ENCODE measurements at places on chromosomes 5 and 9.

GRCh38 chr9:133119103-133119845 lies 1.8 kb downstream of the RALGDS start:
- no peak for DNase-seq

GRCh38 chr9:89029788-89030187 lies 38.5 kb downstream of the S1PR3 start:
- no peak for DNase-seq

GRCh38 chr5:135462304-135462703 lies 10.2 kb upstream of the TIFAB start:
- peak; percentile 82 for DNase-seq

GRCh38 chr5:33840927-33841547 lies 50.8 kb downstream of the ADAMTS12 start:
- no peak for DNase-seq

DNA sequence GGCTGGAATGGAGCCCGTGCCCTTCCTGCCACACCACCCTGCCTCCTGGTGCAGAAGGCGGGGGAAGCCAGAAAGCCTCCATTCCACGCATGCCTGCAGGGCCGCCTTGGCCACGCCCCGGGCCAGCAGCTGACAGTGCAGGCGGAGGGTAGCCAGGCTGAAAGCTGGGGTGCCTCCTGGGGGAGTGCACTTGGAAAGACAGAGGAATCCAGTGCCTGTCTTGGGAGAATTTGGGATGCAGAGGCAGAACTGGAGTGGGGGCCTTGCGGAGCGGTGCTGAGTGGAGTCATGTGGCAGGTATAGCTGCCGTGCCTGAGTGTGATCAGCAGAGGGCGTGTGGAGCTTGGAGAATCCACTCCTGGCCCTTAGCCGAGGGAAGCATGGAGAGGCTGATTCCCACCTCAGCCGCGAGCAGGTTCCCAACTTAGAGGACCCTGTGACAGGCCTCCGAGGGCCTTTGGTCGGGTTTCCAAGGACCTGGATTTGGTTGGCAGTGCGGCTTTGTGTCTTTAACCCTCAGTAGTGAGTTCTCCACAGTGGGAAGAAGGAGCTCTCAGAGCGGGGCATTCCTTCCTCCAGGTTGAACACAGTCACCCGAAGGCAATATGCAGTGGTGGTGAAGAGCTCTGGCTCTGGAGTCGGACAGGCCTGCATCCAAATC lies 9.1 kb upstream of the URM1 start:
- peak; percentile 88 for DNase-seq

DNA sequence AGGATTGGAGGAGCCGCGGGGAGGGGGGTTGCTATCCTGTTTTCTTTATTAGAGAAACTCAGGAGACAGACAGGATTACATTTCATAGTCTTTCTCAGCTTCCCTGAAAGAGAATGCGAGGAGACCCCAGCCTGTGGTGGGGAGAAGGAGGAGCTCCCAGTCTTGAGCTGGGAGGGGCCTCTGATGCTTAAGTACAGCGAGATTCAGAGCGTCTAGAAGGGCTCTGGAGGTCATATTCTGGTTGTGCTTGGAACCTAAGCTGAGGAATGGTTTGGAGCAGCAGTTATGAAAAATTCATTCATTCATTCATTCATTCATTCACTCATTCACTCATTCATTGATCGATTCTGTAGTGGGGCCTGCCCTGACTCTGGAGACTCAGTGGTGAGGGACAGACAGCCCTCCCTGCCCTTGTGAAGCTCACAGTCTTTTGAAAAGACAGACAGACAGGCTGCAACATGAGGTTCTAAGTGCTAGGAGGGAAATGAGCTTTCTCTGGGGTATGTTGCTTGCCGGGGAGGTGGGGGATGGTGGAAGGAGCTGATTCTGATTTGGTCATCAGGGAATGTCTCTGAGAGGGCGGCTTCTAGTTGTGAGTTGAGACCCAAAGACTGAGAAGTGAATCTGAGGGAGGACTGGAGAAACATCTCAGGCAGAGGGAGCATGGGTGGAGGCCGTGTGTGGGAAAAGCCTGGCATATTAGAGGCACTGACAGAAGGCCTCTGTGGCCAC lies 2.5 kb upstream of the SPRY4 start:
- no peak for DNase-seq

- no peak for DNase-seq
Observed at GRCh38 chr9:112760821-112761220, 10.3 kb downstream of the SNX30 start.

DNA sequence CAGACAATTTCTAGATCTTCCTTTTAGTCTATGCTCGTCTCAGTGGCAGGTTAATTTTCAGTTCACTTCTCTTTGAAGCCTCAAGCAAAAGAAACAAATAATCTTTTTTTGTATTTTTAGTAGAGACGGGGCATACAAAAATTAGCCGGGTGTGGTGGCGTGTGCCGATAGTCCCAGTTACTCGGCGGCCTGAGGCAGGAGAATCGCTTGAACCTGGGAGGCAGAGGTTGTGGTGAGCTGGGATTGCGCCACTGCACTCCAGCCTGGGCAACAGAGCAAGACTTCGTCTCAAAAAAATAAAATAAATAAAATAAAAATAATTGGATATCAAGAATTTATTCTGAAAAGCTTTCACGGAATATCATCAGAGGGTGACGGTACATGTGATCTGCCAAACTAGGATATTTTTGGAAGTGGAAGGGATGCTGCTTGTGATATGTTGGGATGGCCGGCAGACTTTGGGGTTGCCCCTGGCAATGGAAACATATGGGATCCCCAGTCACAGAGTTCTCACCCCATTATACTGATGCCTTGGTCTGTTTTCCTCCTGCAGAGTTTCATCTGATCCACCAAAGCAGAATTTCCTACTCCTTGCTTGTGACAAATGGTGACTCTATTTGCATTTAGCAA lies 7.6 kb upstream of the LCP2 start:
- no peak for DNase-seq

- no peak for DNase-seq
Observed at GRCh38 chr9:105459336-105459735, 11.5 kb downstream of the FSD1L start.

DNA sequence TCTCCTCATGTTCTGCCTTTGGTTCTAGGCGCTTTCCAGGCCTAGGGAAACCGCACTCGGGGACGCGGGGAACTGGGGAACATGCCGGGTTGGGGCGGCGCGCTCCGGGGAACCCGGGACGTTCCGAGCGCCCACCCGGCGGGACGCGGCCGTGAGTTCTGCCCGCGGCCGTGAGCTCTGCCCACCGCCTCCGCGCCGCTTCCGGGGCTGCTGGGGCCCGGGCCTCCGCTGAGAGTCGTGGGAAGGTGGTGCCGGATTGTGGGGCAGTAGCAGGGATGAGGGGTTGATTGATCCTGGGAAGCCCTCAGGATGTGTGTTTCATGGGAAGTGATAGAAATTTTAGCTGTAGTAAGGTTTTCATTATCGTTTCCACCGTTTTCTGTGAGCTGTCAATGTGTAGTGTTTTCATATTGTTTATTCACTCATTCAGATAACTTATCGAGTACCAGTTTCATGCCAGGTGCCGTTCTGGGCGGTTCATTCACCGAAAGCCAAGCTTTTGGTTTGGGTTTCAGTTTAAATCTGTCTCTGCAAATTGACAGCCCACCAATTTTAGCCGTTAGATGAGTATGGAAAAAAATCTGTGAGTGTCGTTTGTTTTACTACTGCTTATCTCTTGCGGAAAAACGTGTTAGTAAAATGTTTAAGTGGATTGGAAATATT lies 657 bp downstream of the MTRR start:
- no peak for DNase-seq

- DNase-seq, result no peak
Observed at GRCh38 chr5:95913663-95914062, 48.0 kb downstream of the ELL2 start.

- DNase-seq, result no peak
Observed at GRCh38 chr9:14401911-14402310, 88.0 kb upstream of the NFIB start.

GRCh38 chr5:80740999-80741398 lies 86.2 kb upstream of the DHFR start:
- no peak for DNase-seq

DNA sequence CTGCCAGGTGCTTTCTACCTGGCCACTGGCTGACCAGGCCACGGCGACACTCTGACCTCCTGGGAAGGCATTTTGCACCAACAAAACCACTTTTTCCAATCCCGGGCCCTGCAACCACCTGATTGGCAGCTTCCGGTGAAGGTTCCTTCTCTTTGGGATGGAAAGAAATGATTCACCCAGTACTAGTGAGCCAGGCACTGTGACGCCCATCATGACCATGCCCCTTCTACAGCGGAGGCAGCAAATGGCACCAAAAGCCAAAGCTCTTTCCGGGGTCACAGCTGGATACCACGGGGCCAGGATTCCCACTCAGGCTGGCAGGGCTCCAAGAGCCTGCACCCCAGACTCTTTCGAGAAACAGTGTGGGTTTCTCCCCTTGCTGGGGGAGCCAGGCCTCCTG lies 4.7 kb downstream of the NOTCH1 start:
- DNase-seq, result no peak

- no peak for DNase-seq
Observed at GRCh38 chr5:137703565-137703964, 32.3 kb downstream of the KLHL3 start.

DNA sequence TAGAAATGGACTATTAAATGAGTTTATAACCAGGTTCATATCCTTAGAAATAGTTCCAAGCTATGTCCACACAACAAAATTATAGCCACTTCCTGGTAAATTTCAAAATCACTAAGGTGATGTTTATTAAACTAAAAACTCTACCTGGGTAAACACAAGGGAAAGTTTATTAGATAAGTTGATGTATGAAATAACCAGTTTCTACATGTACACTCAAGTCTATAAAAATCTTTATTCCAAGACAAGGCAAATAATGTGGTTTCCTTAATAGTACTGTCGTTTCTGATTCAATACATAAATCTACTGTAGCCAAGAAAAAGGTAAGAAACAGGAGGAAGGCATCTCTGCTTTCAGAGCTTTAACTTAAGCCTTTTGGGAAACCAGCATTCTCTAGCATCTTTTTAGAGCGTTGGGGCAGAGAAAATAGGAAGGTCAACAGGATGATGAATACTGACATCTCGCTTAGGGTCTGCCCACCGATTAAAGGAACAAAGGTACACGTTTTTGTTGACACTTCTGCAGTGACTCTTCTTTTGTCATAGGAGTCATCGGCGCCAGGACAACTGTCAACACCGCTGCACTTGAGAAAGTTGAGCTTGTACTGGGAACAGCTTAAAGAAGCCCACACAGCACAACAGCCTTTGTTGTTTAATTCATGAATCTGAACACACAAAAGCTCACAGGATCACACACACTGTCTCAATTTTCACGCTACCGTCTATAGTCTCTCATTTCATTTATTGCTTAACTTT lies 513.6 kb downstream of the SLCO4C1 start:
- DNase-seq, result no peak

- DNase-seq, result no peak
Observed at GRCh38 chr5:67459253-67459652, 262.7 kb upstream of the CD180 start.

DNA sequence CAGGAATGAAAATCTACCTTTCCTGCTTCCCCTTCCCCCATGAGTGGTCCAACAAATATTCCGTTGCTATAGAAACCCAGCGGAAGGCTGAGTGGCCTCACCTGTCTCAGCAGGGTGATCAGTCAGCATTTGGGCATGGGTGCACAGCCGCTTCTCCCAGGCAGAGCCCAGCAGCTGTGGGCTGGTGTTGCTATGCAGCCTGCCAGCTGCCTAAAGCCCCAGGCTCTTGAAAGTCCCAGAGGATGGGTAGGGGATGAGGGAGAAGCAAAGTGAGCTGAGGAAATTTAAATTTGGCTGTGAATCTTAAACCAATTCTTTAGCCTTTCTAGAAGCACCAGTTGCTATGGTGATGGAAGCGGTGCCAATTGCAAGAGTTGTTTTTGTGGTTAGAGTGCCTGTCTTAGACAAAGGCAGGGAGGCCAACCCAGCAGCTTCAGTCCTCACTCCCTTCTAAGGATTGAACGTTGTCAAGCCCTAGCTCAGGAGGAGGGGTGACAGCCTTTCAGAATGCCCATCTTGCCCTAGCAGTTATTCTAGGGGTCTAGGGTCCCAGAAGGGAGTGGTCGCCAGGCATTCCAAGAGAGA lies 151.5 kb upstream of the PITX1 start:
- no peak for DNase-seq

- no peak for DNase-seq
Observed at GRCh38 chr9:130026583-130027340, 16.2 kb downstream of the FNBP1 start.

- no peak for DNase-seq
Observed at GRCh38 chr5:104096451-104096850, 533.9 kb upstream of the NUDT12 start.

DNA sequence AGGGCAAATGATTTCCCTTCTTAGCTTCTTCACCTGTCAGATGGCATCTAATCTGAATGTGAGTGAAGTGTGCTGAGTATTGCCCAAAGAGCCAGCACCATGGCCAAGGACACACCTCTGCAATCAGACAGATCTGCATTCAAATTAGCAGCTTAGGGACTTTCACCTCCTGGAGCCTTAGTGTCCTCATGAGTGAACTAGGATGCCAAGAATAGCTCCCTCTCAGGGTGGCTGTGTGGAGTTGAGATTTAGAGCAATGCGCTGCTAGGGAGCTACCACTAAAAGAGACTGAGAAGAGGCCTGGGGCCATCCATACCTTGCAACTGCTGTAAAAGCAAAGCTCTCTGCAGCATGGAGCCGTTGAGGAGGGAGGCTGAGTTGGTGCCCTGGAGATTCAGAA lies 1.4 kb downstream of the CIZ1 start:
- DNase-seq, result no peak

- DNase-seq, result no peak
Observed at GRCh38 chr9:112032743-112033142, 136.1 kb downstream of the UGCG start.
